ENCODE measurements at places on chromosomes 5 and 9.

- no peak for DNase-seq
These were observed 39.3 kb upstream of the IPPK start for GRCh38 chr9:92709240-92709639.

DNA sequence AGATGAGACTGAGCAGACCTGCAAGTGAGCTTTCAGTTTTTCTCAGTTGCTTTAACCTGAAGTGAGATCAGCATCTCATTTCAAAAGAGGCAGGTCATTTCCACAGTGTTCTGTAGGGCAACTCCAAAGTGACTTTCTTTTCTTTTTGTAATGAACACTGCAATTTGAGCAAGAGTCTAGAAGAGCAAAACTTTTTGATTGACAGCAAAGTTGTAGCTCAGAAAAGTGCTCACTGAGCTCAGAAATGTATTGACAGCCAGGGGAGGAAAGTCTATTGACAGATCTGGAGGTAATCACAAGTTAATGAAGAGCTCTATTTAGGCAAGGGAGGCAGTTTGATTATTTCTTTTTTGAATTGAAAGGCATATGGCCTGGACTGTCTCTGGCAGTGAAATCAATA lies 54.6 kb downstream of the LRRC70 start:
- no peak for DNase-seq

GRCh38 chr9:112705768-112706427 lies 12.0 kb downstream of the INIP start:
- DNase-seq, result no peak

DNA sequence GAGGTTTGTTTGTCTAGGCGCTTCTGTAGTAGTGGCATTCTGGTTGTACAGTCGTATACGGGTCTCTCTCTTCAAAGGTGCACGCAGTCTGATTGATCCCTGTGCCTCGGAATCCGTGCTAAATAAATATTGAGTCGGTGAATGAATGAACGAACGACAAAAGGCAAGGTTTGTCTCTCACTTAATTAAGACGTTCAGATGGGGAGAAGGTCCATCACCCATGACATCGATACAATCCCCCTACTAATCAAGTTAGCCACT lies 500 bp upstream of the CREBRF start:
- DNase-seq, result no peak

DNA sequence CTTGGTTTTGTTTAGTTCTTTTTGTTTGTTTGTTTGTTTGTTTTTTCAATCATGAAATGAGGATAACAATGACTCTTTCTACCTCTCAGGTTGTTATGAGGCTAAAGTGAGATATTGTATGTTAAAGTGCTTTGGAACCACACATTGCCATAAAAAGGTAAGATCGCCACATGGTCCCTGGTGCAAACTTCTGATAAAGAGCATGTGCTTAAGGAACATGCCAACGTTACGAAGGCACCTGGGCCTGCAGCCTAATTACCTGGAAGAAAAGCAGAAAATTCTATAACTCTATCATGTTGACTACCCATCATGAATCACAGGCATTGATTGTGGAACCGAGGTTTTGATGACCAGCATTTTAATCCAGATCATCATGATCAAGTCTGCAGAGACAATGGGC lies 151.8 kb downstream of the DROSHA start:
- DNase-seq, result no peak

DNA sequence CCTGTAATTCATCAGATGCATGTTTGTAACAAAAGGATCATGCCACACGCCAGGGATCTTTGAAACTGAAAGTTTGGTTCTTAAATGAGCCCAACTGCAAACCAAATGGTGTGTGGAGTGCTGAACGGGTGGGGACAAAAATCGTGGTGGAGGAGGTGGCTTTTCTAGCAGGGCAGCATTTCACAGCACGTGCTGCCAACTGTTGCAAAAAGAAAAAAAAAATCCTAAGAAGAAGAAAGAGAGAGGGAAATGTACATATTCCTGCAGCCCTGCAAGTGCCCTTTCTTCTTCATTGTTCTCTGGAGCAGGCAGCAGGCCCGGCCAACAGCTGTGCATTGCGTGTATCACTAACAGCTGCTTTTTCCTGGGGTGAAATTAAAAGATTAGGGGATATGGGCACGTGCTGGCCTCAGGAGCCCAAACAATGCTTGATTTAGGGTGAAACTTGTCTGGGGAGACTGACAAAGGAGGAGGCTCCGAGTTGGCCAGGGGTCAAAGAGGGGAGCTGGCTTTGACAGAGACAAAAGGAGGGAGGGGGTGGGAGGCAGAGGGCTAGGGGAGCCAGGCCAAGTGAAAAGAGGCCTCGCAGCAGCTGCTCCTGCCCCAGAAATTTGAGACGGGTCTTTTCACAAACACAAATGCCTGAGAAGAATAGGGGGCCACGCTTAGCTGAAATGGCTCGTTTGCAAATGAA lies 73.0 kb downstream of the GADD45G start:
- DNase-seq, result no peak
